ENCODE measurements at places on chromosomes 6 and 20. TPM values are rescaled to one million over a fixed set of nuclear protein-coding genes. Genes with fewer than 3 reads are reported as not detected.

TGM2 gene
- total RNA-seq, result 611 TPM

UBE2C gene
- total RNA-seq, result 2.4 TPM

FGD2 gene
- 49.5 TPM for total RNA-seq

WFDC2 gene
- 2,874 TPM for total RNA-seq

WFDC12 gene
- 1.4 TPM for total RNA-seq

FAM209B gene
- not detected for total RNA-seq

TMEM244 gene
- total RNA-seq, result not detected

PCSK2 gene
- total RNA-seq, result 0.22 TPM

F13A1 gene
- 275 TPM for total RNA-seq

GRCh38 chr6:168649209-168649608 is 208.2 kb downstream of the SMOC2 start:
- peaks cover 7% of the 10 kb centered on the region for H3K4me1 ChIP-seq
- no peaks in the 10 kb centered on the region for H3K36me3 ChIP-seq
- H3K27ac ChIP-seq, result no peak overlapping the region

GRCh38 chr6:43937236-43938177 is 167.5 kb downstream of the VEGFA start:
- no peaks in the 10 kb centered on the region for H3K4me1 ChIP-seq
- H3K27me3 ChIP-seq, result no peaks in the 10 kb centered on the region
- H3K36me3 ChIP-seq, result no peaks in the 10 kb centered on the region
- H3K4me3 ChIP-seq, result no peak overlapping the region
- H3K27ac ChIP-seq, result no peak overlapping the region
- peak; percentile 47 for DNase-seq

- no peaks in the 10 kb centered on the region for H3K4me1 ChIP-seq
- H3K36me3 ChIP-seq, result no peaks in the 10 kb centered on the region
- DNase-seq, result no peak
Measured at GRCh38 chr6:16575655-16576054, 185.6 kb downstream of the ATXN1 start.

GRCh38 chr6:33166811-33167210 is 25.5 kb downstream of the COL11A2 start:
- no peaks in the 10 kb centered on the region for H3K4me1 ChIP-seq
- no peak for DNase-seq
- no peaks in the 10 kb centered on the region for H3K27me3 ChIP-seq
- no peak overlapping the region for H3K4me3 ChIP-seq

GRCh38 chr6:117396228-117396627 is 29.5 kb downstream of the ROS1 start:
- H3K4me3 ChIP-seq, result no peak overlapping the region
- no peaks in the 10 kb centered on the region for H3K36me3 ChIP-seq
- H3K4me1 ChIP-seq, result no peaks in the 10 kb centered on the region
- no peaks in the 10 kb centered on the region for H3K27me3 ChIP-seq

- H3K27me3 ChIP-seq, result no peaks in the 10 kb centered on the region
- no peaks in the 10 kb centered on the region for H3K4me1 ChIP-seq
- no peak for DNase-seq
Measured at GRCh38 chr6:51105357-51105756, 286.7 kb downstream of the TFAP2B start.

GRCh38 chr6:45422503-45423110 is 44.9 kb upstream of the SUPT3H start:
- H3K36me3 ChIP-seq, result no peaks in the 10 kb centered on the region
- H3K4me3 ChIP-seq, result peak overlapping the region; percentile 61
- H3K27ac ChIP-seq, result no peak overlapping the region
- H3K27me3 ChIP-seq, result peaks cover 23% of the 10 kb centered on the region
- peak; percentile 75 for DNase-seq

- H3K4me1 ChIP-seq, result no peaks in the 10 kb centered on the region
- H3K36me3 ChIP-seq, result peaks cover 29% of the 10 kb centered on the region
- H3K27ac ChIP-seq, result no peak overlapping the region
- no peak for DNase-seq
- H3K27me3 ChIP-seq, result no peaks in the 10 kb centered on the region
Measured at GRCh38 chr20:63885264-63886053, 9.5 kb upstream of the DNAJC5 start.

DNA sequence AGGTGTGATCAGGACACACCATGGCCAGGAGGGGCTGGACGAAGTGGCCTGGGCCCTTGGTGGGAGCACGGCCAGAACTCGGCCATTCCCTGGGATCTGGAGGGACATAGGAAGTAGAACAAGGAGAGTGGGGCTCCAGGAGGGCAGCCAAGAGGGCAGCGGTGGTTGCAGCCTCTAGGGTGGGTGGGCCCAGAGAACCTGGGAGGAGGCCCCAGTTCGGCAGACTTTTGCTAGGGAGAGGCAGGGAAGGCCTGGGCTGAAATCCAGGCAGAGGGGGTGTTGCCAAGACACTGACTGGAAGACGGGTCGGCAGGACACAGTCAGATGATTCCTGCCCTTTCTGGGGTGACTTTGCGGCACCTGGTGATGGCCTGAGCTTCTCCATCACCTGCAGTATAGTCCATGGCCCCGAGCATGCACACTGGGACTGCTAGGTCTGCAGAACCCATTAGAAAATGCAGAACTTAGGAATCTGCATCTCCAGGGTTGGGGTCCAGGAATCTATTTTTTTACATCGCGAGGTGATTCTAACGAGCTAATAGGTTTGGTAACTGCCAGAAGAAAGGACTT is 224.8 kb downstream of the SYNDIG1 start:
- H3K27me3 ChIP-seq, result no peaks in the 10 kb centered on the region
- no peaks in the 10 kb centered on the region for H3K36me3 ChIP-seq
- peak; percentile 7 for DNase-seq
- H3K27ac ChIP-seq, result no peak overlapping the region
- H3K4me3 ChIP-seq, result no peak overlapping the region

GRCh38 chr20:52847029-52847660 is 125.0 kb upstream of the TSHZ2 start:
- no peaks in the 10 kb centered on the region for H3K36me3 ChIP-seq
- H3K27ac ChIP-seq, result no peak overlapping the region
- no peak for DNase-seq
- no peak overlapping the region for H3K4me3 ChIP-seq

GRCh38 chr6:24356310-24356973 is 1.4 kb downstream of the DCDC2 start:
- no peaks in the 10 kb centered on the region for H3K27me3 ChIP-seq
- H3K27ac ChIP-seq, result peak overlapping the region; percentile 73
- no peaks in the 10 kb centered on the region for H3K36me3 ChIP-seq

DNA sequence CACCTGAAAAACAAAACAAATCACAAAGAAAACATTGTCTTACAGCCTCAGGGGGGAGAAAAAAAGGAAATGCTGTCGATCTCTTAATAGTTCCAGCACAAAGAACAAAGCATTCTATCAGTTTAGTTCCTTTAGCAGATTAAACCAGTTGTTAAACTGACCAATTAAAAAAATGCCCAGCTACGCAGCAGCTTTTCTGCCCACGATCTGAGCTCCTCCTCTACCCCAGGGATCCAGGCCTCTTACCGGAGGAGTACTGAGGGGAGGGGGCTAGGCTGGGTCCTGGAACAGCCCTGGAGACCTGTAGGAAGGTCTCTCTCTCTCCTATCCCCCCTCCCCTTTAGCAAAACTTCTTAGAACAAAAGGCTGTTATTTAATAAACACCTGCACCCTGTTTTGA is 13.4 kb downstream of the PTK7 start:
- no peaks in the 10 kb centered on the region for H3K36me3 ChIP-seq
- H3K27ac ChIP-seq, result no peak overlapping the region
- DNase-seq, result peak; percentile 68
- H3K4me1 ChIP-seq, result peaks cover 15% of the 10 kb centered on the region
- H3K27me3 ChIP-seq, result no peaks in the 10 kb centered on the region

DNA sequence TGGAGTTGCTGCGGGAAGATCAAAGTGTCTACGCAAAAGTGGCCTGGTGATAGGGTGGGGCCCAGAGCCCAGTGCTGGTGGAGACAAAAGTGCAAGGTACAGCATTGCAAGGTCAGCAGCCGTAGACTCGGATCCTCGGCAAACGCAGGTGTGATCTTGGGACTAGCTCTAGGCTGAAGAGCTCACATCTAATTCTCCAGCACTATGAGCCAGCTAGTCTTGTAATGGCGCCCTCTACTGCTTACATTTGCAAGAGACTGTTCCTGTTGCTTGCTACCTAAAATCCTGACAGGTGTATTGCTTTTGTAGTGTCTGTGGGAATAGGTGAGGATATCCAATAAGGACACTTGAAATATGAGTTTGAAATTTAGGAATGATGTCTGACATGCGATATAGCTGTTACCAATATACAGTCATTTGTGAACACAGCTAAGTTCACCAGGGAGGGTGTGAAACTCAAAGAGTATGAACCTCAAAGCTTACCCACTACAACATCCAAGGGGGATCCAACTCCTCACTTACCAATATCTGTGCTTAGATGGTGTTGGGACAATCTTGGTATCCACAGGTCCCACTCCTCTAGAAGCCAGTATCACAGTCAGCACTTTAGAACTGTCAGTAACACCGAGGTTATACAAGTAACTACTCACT is 58.4 kb downstream of the PDE7B start:
- no peaks in the 10 kb centered on the region for H3K27me3 ChIP-seq
- peak; percentile 39 for DNase-seq
- H3K27ac ChIP-seq, result no peak overlapping the region
- no peaks in the 10 kb centered on the region for H3K36me3 ChIP-seq
- no peak overlapping the region for H3K4me3 ChIP-seq
- H3K4me1 ChIP-seq, result no peaks in the 10 kb centered on the region

DNA sequence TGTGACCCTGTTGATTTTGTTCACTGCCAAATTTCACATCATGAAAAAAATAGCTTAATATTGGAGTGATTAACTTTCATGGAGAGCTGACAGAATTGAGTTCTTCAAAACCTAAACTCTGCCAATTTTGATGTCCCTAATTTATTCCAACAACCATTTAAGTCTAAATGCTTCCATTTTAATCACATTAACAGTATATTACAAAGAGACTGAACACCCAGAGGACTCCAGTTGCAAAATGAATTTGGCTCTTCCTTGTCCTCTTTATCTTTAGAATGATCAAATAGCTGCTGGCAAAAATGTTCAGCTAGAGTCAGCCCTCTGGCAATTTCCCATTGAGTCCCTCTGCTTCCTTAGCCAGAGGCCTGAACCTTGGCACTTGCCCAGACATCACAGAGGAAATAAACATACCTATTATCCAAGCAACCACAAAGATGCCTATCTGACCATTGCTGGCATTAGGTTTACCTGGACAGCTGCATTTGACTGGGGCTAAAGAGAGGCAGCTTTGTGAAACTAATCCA is 299.0 kb upstream of the STXBP5 start:
- no peak overlapping the region for H3K4me3 ChIP-seq
- no peak overlapping the region for H3K27ac ChIP-seq
- H3K27me3 ChIP-seq, result no peaks in the 10 kb centered on the region
- H3K4me1 ChIP-seq, result no peaks in the 10 kb centered on the region
- no peak for DNase-seq

- no peak overlapping the region for H3K27ac ChIP-seq
- H3K36me3 ChIP-seq, result no peaks in the 10 kb centered on the region
- H3K4me3 ChIP-seq, result no peak overlapping the region
- peak; percentile 20 for DNase-seq
Measured at GRCh38 chr6:139239064-139239463, 52.7 kb downstream of the TXLNB start.

DNA sequence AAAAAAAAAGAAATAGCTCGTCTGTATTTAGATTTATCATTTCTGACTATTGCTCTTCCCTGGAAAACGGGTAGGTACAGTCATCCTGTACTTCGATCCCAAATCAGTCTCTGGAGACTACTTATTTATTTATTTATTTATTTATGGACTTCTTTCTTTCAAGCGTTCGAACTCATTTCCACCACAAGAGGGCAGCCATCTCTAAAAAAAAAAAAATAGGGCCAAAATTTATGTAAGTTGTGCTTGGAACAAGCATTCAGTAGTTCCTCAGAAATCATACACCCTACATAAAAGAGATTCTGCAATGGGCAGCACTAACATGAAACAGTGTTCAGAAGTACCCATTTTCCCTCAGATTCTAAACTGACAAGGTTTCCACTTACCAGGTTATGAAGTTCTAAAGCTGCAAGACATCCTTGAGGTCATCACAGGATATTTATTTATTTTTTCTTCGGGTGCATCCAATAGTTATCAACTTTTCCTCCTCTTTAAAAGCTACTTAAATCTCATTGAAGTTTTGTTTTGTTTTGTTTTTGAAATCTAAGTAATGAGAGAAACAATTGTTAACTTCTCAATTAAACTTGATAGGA is 1.9 kb upstream of the BMP2 start:
- no peaks in the 10 kb centered on the region for H3K4me1 ChIP-seq
- no peak overlapping the region for H3K27ac ChIP-seq
- no peaks in the 10 kb centered on the region for H3K36me3 ChIP-seq
- no peak for DNase-seq
- no peaks in the 10 kb centered on the region for H3K27me3 ChIP-seq

- H3K27me3 ChIP-seq, result no peaks in the 10 kb centered on the region
- DNase-seq, result no peak
- no peak overlapping the region for H3K4me3 ChIP-seq
- H3K36me3 ChIP-seq, result no peaks in the 10 kb centered on the region
- H3K27ac ChIP-seq, result no peak overlapping the region
- no peaks in the 10 kb centered on the region for H3K4me1 ChIP-seq
Measured at GRCh38 chr6:149368065-149368464, 32.0 kb upstream of the SUMO4 start.

- no peak overlapping the region for H3K27ac ChIP-seq
- H3K36me3 ChIP-seq, result no peaks in the 10 kb centered on the region
- no peaks in the 10 kb centered on the region for H3K4me1 ChIP-seq
- no peak for DNase-seq
Measured at GRCh38 chr6:129893640-129894039, 32.5 kb upstream of the TMEM244 start.

GRCh38 chr6:35300848-35301247 is 3.2 kb downstream of the DEF6 start:
- no peaks in the 10 kb centered on the region for H3K4me1 ChIP-seq
- H3K4me3 ChIP-seq, result no peak overlapping the region
- no peak for DNase-seq
- H3K36me3 ChIP-seq, result no peaks in the 10 kb centered on the region
- no peaks in the 10 kb centered on the region for H3K27me3 ChIP-seq

- no peaks in the 10 kb centered on the region for H3K27me3 ChIP-seq
- H3K4me1 ChIP-seq, result no peaks in the 10 kb centered on the region
- DNase-seq, result peak; percentile 30
- no peak overlapping the region for H3K4me3 ChIP-seq
Measured at GRCh38 chr6:6407071-6407741, 86.7 kb upstream of the F13A1 start.

- H3K27ac ChIP-seq, result peak overlapping the region; percentile 43
- no peaks in the 10 kb centered on the region for H3K36me3 ChIP-seq
- no peaks in the 10 kb centered on the region for H3K27me3 ChIP-seq
- H3K4me3 ChIP-seq, result no peak overlapping the region
- no peak for DNase-seq
Measured at GRCh38 chr6:3410385-3411360, 46.2 kb downstream of the SLC22A23 start.

GRCh38 chr6:151289399-151290007 is 49.7 kb downstream of the AKAP12 start:
- no peak for DNase-seq
- H3K36me3 ChIP-seq, result no peaks in the 10 kb centered on the region
- H3K4me3 ChIP-seq, result no peak overlapping the region
- H3K27ac ChIP-seq, result no peak overlapping the region
- H3K27me3 ChIP-seq, result no peaks in the 10 kb centered on the region

DNA sequence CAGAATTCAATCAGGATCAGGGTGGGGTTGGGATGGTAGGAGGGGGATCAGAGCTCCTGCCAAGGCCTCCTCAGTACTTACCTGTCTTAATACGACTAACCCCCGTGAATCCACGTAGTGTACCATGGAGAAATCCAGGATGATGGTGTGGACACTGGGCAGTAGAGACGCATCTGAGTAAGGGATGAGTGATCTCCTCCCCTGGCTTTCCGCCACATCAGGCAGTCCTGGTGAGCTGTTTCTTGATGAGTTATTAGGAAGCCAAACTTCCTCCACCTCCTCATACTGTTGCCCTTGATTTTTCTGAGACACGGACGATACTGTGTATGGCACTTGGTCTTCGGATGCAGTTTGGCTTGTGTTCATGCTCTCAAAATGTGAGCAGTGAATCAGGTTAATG is 34.2 kb upstream of the SRPK1 start:
- H3K36me3 ChIP-seq, result no peaks in the 10 kb centered on the region
- H3K4me1 ChIP-seq, result no peaks in the 10 kb centered on the region
- no peak overlapping the region for H3K4me3 ChIP-seq
- no peak for DNase-seq
